ENCODE measurements at places on chromosomes 16 and 17.
A peak's percentile ranks its signal among the peaks of the same experiment; 100 is the strongest.

- DNase-seq, result no peak
Observed at GRCh38 chr17:11140501-11140900, 100.5 kb upstream of the SHISA6 start.

DNA sequence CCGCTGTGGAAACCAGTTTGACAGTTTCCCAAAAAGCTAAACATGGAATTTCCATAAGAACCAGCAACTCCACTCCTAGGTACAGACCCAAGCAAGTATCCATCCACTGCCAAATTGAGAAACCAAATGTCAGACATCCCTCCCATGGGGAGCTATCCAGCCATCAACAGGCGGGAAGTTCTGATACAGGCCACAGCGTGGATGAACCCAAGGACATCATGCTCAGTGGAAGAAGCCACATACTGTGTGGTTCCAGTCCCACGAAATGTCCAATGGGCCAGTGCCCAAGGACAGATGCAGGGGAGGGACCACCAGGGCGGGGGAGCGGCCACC lies 12.6 kb upstream of the BAIAP2 start:
- no peak for DNase-seq

DNA sequence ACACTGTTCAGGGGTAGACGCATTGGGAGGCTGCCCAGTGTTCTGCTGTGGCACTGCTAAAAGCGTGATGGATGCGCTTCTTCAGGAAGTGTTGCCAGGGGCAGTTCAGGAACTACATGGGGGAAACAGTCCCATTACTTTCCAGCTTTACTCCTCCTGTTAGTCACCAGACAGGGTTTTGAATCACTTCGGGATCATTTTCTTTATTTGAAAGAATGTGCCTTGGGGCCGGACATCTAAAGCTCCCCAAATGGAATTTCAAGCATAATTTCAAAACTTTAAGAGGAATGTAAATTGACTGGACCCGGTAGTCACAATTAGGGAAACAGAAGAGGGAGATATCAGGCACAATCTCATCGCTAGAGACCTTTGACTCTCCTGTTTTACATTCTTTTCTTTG lies 1.3 kb upstream of the KRTAP2-1 start:
- DNase-seq, result peak; percentile 92

GRCh38 chr16:4407543-4408322 lies 8.7 kb downstream of the CORO7 start:
- peak; percentile 62 for DNase-seq

GRCh38 chr17:80545499-80545826 lies 825 bp downstream of the RPTOR start:
- no peak for DNase-seq

DNA sequence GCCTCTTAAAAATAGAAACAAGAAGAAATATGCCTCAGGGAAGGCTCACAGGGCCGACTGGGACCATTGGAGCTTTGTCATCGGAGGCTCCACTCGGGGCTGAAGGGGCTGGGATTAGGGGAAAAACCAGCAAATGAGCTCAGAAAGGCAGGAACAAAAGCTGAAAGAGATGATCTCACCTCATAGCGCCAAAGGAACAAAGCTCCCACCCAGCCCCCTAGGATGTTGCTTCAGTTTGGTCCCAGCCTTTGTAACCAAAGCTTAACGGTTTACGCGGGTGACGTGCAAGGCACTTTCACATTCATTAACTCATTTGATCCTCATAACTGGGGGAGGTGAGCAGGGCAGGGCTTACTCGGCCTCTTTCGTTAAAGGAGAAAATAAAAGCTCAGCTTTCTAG lies 168.5 kb upstream of the DYNLRB2 start:
- no peak for DNase-seq

DNA sequence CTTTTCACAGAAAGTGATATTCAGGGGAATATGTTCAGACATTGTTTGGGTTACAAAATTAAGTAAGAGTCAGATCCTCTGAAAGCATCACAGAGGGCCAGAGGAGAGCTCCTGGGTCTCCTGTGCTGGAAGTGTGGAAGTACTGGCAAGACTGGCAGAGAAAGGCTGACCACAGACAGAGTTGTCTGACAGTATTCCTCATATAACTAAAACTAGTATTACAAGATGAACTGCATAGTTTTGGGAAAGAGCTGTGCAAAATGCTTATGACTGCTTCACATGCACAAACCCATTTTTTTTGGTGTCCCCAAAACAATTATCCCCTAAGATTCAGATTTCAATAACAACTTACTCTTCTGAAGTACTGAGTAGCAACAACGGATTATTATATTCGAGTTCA lies 35.2 kb downstream of the N4BP1 start:
- DNase-seq, result no peak
